ENCODE measurements at places on chromosomes 12 and 14.

DNA sequence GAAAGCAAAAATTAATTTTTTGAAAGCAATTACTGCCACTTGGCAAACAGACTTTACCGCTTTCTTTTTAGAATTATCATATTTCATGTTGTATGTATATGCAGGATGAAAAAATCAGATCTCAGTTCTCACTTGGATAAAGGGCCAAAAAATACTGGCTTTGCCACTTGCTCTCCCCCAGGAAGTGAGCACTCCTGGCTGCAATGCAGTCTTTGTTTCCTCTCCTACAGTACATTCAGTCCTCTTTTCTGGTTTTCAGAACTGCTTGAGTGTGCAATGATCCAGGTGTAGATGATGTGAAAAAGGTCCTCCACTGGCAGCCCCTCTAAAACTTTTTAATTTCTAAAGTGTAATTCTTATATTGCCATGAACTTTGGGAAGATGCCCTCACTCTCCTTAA, 183.4 kb downstream of the SLC25A21 start:
- no peak for DNase-seq

GRCh38 chr14:98692832-98693231, 579.2 kb downstream of the BCL11B start:
- no peak for DNase-seq

GRCh38 chr12:76470028-76470939, 89.3 kb downstream of the OSBPL8 start:
- DNase-seq, result no peak

DNA sequence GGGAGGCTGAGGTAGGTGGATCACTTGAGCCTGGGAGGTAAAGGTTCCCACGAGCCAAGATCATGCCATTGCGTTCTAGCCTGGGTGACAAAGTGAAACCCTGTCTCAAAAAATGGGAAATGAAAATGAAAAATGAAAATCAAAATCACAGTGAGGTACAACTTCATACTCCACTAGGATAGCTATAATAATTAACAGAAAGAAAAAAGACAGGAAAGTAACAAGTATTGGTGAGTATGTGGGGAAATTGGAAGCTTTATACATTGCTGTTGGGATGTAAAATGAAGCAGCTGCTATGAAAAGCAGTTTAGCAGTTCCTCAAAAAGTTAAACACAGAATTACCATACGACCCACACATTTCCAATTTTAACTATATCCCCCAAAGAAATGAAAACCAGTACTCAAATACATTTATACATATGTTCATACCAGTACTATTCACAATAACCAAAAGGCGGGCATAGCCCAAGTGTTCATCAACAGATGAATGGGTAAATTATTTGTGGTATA, 22.2 kb downstream of the SGPP1 start:
- DNase-seq, result no peak

- DNase-seq, result no peak
Observed at GRCh38 chr14:92646952-92647796, 101.3 kb downstream of the LGMN start.

GRCh38 chr12:101604132-101604531, 9.4 kb downstream of the MYBPC1 start:
- DNase-seq, result no peak

- DNase-seq, result no peak
Observed at GRCh38 chr12:121124402-121125109, 8.1 kb upstream of the P2RX7 start.

- DNase-seq, result no peak
Observed at GRCh38 chr12:54388237-54389133, 4.0 kb upstream of the ZNF385A start.

DNA sequence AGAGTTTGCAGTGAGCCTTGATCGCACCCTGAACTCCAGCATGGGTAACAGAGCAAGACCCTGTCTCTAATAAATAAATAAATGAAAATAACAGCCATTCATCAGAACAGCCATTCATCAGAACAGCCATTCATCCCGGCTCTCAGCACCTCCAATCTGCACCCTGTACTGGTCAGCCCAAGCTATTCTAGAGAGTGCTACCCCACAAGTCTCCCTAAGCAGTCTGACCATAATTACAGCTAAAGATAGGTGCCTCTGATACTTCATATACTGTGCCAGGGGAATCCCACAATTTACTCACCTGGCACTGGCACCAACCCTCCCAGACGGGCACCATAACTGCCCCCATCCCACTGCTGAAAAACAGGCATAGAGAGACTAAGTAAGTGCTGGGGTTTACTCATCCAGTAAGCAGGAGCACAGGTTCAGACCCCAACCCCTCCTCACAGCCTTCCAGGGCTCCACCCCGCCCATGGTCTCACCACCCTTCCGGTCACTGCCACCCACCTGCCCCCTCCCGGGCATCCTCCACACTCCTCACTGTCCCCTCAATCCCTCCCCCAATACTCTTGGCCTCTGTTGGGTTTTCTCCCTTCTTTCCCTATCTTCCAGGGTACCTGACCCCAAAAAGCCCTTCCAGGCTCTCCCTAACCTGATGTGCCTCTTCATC, 15.2 kb upstream of the EIF5 start:
- no peak for DNase-seq

DNA sequence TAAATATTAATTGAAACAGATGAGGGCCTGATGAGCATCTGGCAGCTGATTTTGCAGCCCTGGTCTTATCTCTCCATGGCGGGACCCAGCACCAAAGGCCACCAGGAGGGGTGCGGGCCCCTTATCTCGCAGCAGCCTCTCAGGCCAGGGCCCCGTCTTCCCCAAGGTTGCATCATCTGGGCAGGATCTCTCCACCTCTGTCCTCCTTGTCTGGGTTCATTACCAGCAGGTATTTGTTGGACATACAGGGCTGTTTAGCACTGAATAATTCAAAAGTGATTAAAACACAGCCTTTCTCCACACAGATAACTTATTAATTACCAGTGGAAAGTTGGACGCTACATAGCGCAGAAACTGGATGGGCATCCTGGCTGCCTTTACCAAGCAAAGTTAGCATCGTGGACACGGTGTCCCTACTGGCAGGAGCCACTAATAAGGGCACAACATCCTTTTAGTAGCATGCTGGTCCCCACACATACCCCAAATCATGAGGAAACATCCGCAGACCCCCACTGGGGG, 25.8 kb downstream of the TMEM120B start:
- DNase-seq, result no peak

- DNase-seq, result no peak
Observed at GRCh38 chr12:5624486-5625272, 192.8 kb downstream of the NTF3 start.

DNA sequence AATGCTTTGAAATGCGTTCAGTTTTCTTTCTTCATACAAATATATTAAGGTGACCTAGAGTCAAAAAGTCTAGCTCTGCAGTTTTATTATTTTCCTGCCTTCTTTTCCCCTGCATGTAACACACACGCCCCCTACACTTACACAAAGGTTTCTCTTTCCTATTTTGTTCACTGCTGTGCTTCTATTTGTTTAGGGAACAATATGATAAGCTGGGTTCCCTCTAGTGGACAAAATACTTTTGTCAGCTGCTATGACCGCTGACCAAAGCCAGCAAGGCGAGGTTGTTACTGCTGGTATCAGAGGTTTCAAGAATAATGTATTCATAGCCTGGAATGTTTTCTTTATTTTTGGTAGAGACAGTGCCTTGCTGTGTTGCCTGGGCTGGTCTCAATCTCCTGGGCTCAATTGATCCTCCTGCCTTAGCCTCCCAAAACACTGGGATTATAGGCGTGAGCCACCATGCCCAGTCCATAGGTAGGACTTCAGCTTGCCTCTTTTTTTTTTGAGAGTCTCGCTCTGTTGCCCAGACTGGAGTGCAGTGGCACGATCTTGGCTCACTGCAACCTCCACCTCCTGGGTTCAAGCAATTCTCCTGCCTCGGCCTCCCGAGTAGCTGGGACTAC, 33.4 kb downstream of the FNTB start:
- no peak for DNase-seq

DNA sequence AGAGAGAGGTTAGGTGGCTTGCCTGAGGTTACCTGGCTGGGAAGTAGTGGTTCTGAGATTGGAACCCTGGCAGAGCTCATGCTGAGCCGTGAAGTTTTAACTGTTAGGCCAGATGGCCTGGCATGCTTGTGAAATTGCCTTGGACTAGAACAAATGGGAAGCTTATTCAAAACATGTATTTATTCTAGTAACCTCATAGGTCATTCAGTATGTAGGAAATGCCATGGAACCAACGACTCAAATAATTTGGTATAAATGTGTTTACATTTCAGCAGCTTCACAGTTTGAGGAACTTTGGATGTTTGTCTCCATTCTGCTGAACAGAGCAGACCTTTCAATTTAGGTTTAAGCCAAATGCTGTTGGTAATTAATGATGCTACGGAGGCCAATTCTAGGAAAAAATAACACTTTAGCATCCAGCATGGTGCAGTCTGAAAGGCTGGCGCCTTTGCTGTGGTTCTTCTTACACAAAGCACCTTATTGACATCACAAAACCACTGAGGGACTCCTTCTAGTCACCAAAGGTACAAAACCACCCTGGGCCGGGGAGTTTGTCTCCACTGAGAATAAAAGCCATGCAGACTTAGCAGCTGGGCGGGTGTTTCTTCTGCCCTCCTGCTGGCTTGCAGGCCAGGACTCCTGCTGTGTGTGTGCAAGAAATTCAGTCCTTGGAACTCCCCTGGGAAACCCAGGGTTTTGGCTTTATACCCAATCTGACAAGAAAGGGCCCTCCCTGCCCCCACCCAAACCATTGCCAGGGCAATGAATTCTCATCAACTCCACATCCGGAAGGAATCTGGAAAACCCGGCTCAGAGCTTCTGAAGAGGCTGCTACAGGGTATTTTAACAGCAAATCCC, 64.2 kb downstream of the ELK3 start:
- no peak for DNase-seq

GRCh38 chr12:46500673-46501072, 128.1 kb upstream of the SLC38A2 start:
- DNase-seq, result no peak

GRCh38 chr12:4807813-4808212, 87.6 kb downstream of the GALNT8 start:
- no peak for DNase-seq

GRCh38 chr12:3827301-3828000, 45.7 kb downstream of the PARP11 start:
- DNase-seq, result no peak

GRCh38 chr12:53575502-53576249, 50.5 kb downstream of the ATF7 start:
- DNase-seq, result no peak

GRCh38 chr12:47573146-47573659, 132.6 kb downstream of the RPAP3 start:
- no peak for DNase-seq

GRCh38 chr12:4252601-4253000, 21.0 kb upstream of the CCND2 start:
- no peak for DNase-seq

DNA sequence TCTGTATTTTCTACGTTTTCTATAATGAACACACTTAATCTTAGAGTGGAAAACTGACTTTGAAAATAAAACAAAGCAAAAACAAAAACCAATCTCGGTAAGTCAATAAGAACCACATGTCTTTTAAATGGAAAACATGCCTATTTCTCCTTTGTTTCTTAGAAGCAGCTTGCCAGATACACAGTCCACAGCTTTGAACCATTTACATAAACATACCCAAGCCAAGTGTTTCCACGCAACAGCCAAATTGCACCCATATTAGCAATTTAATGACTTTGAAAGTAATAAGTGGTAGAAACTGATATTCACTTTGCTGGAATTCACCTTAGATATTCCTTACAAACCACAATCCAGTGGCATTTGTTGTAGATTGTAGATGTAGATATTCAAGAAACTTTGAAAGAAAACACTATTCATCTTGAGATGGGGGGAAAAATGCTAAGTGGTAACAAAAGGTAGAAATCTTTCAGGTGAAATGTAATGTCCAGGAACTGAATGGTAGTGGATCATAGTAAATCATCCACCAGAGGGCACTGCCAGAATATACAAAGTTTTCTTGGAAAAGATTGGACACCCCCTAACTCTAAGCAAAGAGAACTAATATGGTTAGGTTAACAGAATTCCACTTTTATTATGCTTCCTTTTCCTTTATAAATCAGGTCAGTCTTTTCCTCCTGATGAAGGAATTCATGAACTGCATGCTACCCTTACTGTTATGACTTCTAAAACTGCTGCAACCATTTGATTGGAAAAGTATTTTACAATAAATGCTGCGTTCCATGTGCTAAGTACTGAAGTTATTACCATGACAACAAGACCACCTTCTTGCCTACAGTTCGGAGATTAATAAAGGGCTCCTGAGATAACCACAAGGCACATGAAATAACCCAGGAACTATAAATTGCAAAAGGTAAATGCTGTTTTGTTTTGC, 69.8 kb downstream of the RERG start:
- no peak for DNase-seq

GRCh38 chr12:29838768-29839167, 55.0 kb upstream of the TMTC1 start:
- DNase-seq, result no peak

GRCh38 chr12:22447223-22447622, 97.1 kb downstream of the C2CD5 start:
- DNase-seq, result no peak

- no peak for DNase-seq
Observed at GRCh38 chr12:87596636-87597035, 432.6 kb downstream of the C12orf50 start.
